ENCODE measurements at places on chromosomes 2 and 18. TPM values are rescaled to one million over a fixed set of nuclear protein-coding genes. Genes with fewer than 3 reads are reported as not detected.

The NPPC gene
- total RNA-seq, result not detected

The ANXA4 gene
- total RNA-seq, result 214 TPM

DNA sequence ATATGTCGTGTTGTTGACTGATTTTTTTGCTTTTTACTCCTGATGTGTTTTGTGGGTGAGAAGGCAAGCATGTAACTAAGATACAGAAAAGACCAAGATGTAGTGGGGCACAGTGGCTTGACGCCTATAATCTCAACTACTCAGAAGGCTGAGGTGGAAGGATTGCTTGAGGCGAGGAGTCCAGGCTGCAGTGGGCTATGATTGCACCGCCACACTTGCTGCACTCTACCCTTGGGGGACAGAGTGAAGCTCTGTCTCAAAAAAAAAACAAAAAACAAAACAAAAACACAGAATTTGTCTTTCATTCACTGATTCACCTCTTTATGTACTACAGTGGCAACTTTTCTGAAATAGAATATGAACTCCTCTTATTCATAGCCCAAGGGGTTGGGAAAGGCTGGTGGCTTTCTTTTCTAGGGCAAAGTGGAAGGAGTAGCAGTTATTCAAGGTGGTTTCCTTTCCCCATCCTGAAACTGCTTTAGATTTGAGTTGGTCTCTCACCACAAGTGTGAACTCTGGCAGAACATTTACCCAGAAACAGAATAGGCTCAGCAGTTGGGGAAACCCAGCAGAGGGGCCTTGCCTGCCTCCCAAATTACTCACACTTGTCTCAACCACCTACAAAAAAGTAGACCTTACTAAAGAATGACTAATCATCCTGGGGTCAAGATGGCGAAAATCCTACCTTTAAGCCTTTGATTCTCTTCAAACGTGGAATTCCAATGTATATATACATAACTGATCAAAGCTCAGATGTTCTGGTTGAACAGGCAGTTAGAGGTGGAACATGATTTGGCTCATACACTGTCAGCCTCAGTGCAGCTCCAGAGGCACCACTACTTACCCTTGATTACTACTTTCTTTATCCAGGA, 6.5 kb downstream of the TANK start:
- H3K27ac ChIP-seq, result peak overlapping the region; percentile 79
- no peaks in the 10 kb centered on the region for H3K27me3 ChIP-seq
- DNase-seq, result no peak

GRCh38 chr2:222572264-222572721, 83.6 kb downstream of the FARSB start:
- H3K4me3 ChIP-seq, result no peak overlapping the region
- peaks cover 4% of the 10 kb centered on the region for H3K36me3 ChIP-seq
- H3K27ac ChIP-seq, result no peak overlapping the region
- no peaks in the 10 kb centered on the region for H3K27me3 ChIP-seq
- no peak for DNase-seq

DNA sequence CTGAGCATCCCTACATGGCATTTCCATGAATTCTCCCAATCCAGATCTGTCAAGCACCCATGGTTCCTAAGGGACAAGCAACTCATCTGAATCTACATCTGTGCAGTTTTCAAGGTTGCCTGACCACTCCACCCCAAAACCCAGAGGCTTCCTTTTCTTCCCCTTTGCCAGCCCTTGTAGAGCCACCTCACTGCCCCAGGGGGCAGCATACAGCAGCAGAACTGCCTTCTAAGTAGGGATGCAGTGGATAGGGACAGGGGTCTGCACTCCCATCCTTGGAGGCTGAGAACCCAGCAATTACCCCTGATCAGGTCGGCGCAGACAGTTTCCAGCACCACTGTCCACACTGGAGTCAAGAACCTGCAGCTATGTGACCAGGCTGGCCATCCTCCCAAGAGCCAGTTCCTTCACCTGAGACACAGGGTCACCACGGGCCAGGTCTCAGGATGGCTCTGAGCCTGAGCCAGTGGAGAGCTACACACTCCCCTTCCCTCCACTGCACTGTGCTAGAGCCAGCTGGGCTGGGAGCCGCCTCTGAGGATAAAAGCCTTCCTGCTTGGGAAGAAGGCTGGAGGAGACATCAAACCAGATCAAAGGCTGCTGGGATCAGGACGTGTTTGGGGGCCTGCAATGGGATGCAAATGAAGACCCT, 283.1 kb downstream of the CELF4 start:
- H3K36me3 ChIP-seq, result no peaks in the 10 kb centered on the region
- no peaks in the 10 kb centered on the region for H3K27me3 ChIP-seq
- H3K4me1 ChIP-seq, result no peaks in the 10 kb centered on the region

GRCh38 chr18:78420116-78420515, 559.5 kb upstream of the SALL3 start:
- no peak for DNase-seq
- no peaks in the 10 kb centered on the region for H3K4me1 ChIP-seq
- H3K27me3 ChIP-seq, result no peaks in the 10 kb centered on the region
- no peak overlapping the region for H3K4me3 ChIP-seq
- H3K27ac ChIP-seq, result no peak overlapping the region

- H3K4me1 ChIP-seq, result no peaks in the 10 kb centered on the region
- H3K27me3 ChIP-seq, result no peaks in the 10 kb centered on the region
- no peak overlapping the region for H3K4me3 ChIP-seq
- no peak overlapping the region for H3K27ac ChIP-seq
- no peak for DNase-seq
- peaks cover 22% of the 10 kb centered on the region for H3K36me3 ChIP-seq
These were observed 117.3 kb downstream of the MIB1 start for GRCh38 chr18:21857871-21858270.

DNA sequence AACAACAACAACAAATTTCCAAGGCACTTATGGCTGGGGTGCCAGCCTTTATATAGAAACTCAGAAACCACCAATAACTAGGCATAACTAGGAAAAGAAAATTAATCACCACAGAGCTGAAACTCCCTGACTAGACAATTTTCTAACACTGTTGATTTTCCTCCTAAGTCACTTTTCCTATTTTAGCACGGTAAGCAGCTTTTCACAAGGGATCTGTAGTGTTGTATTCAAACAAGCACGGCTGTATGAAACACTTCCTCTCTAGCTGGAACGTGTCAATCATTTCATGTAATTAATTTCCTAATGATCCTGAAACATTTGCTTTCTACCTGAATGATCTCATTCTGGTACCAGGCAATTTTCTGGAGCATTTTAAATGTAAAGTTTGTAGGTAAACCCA, 645.0 kb downstream of the IRS1 start:
- no peaks in the 10 kb centered on the region for H3K36me3 ChIP-seq
- no peaks in the 10 kb centered on the region for H3K4me1 ChIP-seq
- H3K4me3 ChIP-seq, result no peak overlapping the region
- no peaks in the 10 kb centered on the region for H3K27me3 ChIP-seq
- H3K27ac ChIP-seq, result no peak overlapping the region
- DNase-seq, result no peak

- no peak for DNase-seq
- no peak overlapping the region for H3K27ac ChIP-seq
- H3K4me3 ChIP-seq, result no peak overlapping the region
- no peaks in the 10 kb centered on the region for H3K27me3 ChIP-seq
These were observed 86.9 kb downstream of the MCFD2 start for GRCh38 chr2:46828491-46829230.

DNA sequence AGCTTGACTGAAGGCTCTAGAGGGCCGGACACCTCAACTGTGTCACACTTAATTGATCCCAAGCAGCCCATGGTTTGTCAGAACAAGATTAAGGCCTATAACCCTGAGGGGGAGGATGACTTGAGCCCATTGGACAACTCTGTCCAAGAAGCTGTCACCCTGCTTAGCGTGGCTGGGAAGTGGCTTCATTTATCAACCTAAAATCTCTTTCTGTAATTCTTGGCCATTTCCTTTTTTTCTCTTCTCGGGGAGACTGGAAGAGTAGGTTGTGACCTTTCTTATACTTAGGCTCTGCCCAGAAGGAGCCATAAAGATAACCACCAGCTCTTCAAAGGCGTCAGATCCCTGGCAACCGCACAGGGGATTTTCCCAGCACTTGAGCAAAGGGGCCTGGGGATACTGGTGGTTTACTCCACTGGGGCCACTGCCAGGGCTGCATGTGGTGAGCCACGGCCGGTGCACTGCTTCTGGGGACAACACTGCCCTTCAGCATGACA, 265.5 kb downstream of the CYRIA start:
- no peak overlapping the region for H3K27ac ChIP-seq
- no peaks in the 10 kb centered on the region for H3K27me3 ChIP-seq
- H3K4me1 ChIP-seq, result no peaks in the 10 kb centered on the region

All from upper lobe of left lung (tissue), 6 donors.